Nephron progenitor cell (in vitro differentiated cells): ENCODE measurements at places on chromosomes 6 and 20.

DNA sequence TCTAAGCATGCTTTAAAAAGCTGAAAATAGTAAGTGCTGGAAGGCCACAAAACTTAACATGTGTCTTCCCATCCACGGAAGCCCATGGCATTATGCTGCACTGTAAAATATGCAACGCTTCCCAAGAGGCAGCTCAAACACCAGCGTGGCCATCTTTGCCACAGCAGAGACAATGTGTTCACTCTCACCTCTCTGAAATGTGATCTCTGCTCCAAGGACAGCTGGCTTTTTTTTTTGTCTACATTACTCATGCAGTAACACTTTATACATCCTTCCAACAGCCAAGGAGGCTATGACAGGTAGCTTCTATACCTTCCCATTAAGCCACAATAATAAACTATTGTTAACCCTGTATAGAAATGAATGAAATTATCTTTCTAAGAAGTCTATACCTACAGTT lies 49.2 kb downstream of the BLOC1S5 start:
- DNase-seq, result no peak

DNA sequence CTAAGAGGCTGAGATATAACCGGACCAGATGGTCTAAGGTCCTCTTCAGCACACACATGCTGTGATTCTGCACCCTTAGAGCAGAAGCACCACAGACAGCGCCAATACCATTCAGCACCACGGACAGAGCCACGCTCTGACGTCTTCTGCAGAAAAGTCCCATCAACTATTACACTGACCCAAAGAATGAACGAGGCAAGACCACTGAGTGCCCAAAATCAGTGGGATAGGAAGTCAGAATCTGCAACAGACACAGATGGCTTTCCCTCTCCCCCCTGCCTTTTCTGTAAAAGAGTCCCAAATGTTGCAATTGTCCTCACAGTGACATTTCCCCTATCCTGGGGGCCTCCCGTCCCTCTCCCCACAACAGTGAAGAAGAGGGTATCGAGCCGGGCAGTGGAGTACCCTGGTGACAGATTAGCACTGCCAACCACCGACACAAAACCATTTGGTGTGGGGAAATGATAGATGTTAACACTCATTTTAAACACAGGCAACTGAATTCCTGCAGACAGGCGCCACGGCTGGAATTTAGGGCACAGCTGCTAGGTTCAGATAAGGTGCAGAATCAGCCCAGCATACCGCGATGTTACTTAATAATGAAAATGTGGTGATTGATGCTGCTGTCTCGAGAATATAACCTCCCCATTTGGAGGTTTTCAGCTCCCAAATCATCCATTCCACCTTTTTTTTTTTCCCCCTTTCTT lies 66.6 kb upstream of the CTNNBL1 start:
- DNase-seq, result peak; percentile 88

GRCh38 chr20:50073500-50073899 lies 39.5 kb downstream of the UBE2V1 start:
- no peak for DNase-seq

- DNase-seq, result no peak
Observed at GRCh38 chr6:92231171-92231701, 1188.1 kb downstream of the EPHA7 start.

- DNase-seq, result no peak
Observed at GRCh38 chr20:2804041-2804828, 3.8 kb upstream of the CPXM1 start.

DNA sequence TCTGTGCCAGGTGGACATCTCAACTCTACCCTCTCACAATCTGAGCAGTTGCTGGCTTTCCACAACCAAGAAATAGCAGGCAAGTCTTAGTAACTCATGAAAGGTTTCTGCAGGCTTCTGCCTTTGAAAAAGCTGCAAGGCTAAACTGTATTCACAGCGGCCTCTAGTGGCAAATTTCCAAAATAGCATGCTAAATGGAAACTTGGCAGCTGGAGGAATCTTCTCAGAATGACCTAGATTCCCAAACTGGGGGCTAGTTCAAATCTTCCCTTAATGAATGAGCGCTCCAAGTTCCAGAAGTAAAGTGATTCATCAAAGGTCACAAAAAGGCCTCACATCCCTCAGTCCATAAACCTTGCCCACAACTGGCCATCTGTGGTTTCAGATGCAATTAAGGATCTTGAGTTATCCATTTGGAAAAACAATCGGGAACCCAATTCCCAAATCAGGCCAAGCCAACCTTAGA lies 11.9 kb upstream of the CPNE5 start:
- DNase-seq, result peak; percentile 43

- DNase-seq, result peak; percentile 84
Observed at GRCh38 chr6:42781796-42782688, at the start of gene BICRAL. Gene BICRAL, plus strand, starts transcription at chr6:42782052. Its CDS starts 39,971 bp downstream, at chr6:42822023.

DNA sequence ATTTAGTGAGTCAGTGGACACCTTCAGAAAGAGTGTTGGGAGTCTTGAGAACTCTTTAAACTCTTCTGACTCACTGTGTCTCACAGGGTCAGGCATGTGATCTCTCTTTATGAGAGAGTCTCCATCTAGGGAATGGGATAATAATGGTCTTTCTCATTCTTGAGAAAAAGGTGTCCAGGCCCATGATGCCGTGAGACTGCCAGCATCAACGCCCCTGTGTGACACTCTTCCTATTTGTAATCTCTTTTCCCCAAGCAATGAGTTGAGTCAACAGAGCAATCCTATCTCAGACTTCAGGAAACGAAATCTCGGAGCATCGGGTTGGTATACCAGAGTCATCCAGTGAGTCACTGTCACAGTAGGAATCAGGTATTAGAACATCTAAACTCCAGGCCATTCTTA lies 82.3 kb upstream of the BMP2 start:
- DNase-seq, result no peak

- no peak for DNase-seq
Observed at GRCh38 chr20:50456452-50457324, 53.5 kb upstream of the PTPN1 start.

- no peak for DNase-seq
Observed at GRCh38 chr20:62646851-62647520, 4.7 kb downstream of the SLCO4A1 start.
